Left lung (tissue), 14 donors: ENCODE measurements at places on chromosomes 5 and 9. TPM values are rescaled to one million over a fixed set of nuclear protein-coding genes. Genes with fewer than 3 reads are reported as not detected.

- DNase-seq: no peak
These were observed 17.7 kb downstream of the BRD8 start for GRCh38 chr5:138160706-138161105.

DNA sequence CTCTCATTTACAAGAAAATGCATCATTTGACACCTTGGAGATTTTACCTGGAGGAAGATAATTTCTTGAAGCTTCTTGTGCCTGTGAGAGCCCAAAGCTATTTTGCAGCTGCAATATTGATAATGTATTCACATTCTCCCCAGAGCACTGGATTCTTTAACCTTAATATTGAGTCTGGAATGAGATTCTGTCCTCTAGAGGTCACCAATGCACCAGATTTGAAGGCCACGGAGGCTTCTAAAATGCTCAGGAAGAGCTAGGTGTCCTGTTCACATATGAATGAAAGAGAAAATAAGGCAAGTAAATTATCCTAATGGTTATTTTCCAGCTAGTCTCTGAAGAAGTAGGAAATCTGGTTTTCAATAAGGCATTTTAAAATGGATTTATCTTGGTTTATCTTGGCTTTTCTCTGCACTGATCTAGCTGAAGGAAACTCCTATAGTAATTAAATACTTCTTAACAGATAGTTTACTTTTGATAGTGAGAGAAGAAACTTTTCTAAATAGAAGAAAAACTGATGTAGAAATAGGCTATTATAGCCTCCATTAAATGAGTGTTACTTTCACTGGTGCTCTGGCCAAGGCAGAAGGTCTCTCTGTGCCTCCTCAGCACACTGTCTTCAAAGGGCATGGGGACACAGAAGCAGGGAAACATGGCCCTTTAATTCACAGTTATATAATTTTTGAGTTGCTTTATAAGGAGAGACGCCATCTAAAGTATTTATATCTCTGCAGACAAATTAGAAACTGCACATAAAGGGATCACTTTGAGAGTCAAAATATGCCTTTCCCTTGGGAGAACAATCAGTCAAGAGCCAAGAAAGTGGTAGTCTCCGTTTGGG is 297.0 kb upstream of the ACTBL2 start:
- DNase-seq: no peak

The PCDHB5 gene
- 2.5 TPM for total RNA-seq

The LCN15 gene
- not detected for total RNA-seq

The MYO10 gene
- total RNA-seq: 37.0 TPM

The SPATA31C1 gene
- not detected for total RNA-seq

DNA sequence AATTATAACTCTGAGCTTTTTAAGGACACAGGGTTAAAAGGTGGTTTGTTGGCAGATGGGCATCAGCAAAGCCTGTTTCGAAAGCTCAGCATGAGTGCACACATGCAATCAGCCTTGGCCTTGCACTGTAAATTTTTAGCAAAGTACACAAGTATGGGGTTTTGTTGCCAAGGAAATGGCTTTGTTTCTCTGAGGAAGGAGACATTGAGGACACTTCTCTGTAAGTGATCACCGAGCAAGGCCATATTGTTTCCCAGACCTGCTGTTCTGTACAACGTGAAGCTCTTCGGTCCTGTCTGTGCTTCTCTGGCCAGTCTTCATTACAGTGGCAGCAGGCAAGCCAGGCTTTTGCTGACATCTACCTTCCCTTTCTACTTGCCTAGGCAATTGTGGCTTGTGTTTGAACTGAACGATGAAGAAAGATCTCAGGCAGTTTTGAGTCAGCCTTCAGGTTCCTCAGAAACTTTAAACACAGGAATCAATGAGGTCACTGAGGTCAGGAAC is 27.9 kb upstream of the GLRX start:
- DNase-seq: no peak

- no peak for DNase-seq
These were observed 57.6 kb upstream of the MTAP start for GRCh38 chr9:21744841-21745240.
